AML-193 (cell line): ENCODE measurements at places on chromosomes 6 and 20.

DNA sequence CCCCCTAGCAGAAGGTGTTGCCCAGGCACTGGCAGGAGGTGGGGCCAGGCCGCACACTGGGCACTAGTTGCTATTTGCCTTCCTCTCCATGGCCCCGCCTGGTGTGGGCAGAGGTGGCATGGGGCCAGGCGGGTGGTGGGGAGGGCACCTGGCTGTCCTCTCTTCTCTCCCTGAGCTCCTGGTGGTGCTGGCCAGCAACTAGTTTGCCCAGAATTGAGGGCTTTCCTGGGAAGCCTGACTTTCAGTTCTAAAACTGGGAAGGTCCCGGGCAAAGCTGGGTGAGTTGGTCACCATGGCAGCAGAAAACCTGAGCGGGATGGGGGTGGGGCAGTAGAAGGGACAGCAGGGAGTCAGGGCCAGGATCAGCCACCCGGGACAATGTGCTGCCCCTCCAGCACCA, 48.2 kb downstream of the RBM38 start:
- DNase-seq, result no peak

DNA sequence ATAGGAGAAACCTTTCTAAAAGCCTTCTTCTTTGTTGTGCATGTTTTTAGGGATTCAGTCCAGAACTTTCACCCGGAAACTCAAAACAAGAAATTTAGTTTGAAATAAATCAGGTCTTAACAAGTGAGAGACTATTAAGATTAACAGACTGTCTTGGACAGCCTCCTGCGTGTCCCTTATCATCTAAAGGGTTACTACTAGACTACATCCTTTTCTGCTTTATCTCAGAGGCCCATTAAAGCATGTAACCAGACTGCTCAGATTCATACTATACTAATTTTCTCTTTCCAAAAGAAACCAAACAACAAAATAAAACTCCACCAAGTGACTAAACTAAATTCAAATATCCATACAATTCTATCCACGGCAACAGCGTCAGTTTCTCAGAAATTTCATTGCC, 173.8 kb downstream of the GMPR start:
- no peak for DNase-seq

- no peak for DNase-seq
These were observed 133.0 kb upstream of the ATXN1 start for GRCh38 chr6:16894301-16894700.

DNA sequence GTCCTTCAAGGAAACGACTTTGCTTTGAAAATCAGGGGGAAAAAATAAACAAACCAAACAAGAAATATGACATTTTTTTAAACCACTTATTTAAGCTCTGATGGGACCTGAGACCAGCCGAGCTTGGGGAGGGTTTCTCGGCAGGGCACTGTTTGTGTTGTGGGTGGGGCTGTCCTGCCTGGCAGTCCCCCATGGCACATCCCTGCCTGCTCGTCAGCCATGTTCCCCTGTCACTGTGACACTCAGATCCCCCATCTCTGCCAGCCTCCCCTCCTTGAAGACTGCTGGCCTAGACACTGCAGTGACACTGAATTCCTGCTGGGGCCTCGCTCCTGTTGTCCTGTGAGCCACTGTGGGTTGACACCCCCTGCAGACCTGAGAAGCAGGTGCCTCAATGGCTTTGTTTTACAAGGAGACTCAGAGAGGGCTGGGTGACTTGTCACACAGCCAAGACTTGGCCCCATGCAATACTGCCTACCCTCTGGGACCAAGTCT, 95.1 kb upstream of the PTPN1 start:
- DNase-seq, result no peak

DNA sequence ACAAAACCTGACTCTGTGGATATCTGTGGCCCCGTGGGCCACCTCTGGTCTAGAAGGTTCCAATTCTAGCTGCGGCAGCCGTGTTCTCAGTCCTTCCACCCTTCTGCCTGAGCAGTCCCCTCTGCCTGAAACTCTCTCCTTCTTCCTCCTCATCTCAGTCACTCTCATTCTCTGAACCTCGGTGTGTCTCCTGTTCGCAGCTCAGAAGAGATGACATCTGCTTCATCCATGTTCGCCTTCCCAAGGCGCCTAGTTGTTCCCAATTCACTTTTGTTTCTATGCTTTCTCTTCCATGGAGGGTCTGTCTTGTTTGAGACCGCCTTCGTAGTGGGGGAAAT, 95.5 kb downstream of the CEBPB start:
- DNase-seq, result no peak
